T-helper 2 cell (primary cell): ENCODE measurements at places on chromosomes 16 and 17.
A peak's percentile ranks its signal among the peaks of the same experiment; 100 is the strongest.

- no peak for DNase-seq
These were observed 18.4 kb downstream of the MIEF2 start for GRCh38 chr17:18278867-18279266.

GRCh38 chr17:68246271-68247028 is 1.4 kb upstream of the AMZ2 start:
- no peak for DNase-seq

DNA sequence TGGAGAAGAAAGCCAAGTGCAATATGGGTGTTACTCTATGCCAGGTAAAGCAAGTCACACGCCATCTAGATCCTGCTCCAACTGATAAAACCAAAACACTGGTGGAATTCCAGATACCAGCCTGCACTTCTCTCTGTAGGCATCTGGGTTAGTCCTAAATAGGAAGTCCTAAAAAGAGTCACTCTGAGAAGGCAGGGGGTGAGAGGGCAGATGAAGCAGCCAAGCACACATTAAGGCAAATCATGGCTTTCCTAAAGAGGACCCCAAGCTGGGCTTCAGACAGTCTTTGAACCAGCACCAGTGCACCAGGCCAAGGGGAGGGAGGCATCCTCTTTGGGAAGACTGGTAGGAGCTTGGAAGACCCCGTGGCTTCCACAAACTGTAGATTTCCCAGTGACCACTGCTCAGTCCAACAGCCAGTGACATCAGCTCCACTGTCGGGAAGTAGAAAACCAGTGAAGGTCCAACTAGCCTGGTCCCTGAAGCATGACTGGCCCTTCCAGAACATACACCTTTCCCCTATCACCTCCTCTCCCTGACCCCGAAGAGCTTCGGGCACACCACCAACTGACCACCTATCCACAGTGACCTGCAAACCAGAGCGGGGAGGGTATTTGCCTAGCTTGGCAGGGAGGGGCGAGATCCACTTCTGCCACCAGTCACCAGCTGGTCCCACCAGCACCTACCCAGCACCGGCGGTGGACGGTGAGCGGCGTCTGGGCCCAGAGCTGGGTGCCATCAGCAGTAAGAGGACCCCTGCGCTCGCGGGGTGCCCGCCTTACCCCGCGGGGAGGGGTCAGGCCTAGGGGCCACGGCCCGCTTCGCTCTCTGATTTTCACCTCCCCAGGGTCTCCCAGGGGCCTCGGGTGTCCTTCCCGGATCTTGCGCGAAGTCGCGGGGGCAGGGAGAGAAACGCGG is 1.0 kb downstream of the LITAF start:
- DNase-seq: no peak

DNA sequence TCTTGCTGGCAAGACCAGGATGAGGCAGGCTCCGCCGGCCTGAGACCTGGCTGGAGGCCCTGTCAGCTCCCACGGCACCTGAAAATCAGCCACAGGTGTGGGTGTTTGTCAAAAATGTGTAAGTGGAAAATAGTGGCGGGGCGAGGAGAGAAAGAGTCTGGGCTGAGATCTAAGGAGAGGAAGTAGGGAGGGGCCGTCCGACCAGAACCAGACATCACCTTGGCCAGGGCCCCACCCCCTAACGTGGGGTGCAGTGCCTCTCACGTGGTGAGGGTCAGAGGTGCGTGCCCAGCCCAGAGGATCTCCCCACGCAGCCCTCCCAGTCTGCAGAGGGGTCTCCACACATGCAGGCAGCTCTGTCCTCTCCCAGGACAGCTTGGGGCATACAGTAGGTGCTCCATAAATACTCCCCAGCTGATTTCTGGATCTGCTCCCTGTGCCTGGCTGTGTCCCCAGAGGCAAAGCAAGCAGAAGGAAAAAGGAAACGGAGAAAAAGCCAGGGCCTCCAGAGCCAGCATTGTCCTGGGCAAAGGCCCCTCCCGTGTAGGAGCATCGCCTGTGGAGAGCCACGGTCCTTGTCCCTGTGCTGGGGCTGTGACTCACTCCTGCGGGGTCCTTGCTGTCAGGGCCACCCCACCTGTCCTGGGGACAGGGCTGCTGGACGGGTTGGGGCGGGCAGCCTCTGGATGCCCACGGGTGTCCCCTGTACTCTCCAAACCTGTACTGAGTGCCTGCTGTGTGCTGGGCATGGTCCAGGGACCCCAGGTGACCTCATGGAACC is 16.7 kb downstream of the ZFPM1 start:
- DNase-seq: peak; percentile 35

- DNase-seq: peak; percentile 77
These were observed at the start of gene THRA for GRCh38 chr17:40062329-40063186. Gene THRA (plus strand): TSS chr17:40062965. CDS start chr17:40074489, 11,524 bp downstream.

GRCh38 chr16:86762095-86762494 is 183.7 kb downstream of the FOXL1 start:
- no peak for DNase-seq

DNA sequence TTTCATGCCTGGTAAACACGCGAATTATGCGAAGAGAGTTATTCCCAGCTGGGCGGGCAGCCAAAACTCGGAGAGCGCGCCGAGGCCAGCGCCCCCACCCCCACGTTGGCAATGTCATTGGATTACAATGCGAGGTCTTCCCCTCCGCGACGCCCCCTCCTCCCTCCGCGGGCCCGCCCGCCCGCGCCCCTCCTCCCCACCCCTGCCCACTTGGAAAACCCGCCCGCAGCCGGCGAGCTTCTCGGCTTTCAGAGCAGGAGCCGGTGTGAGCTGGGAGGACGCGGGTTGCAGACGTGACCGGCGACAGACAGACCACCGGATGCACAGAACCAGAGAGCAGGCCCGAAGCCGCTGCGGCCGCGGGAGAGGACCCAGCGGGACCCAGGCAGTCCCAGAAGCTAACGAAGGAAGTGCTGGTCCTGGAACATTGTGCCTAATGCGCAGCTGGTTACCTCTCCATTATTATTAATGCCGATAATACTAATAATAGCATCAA is 4.0 kb downstream of the NOG start:
- no peak for DNase-seq

- DNase-seq: peak; percentile 14
These were observed 9.7 kb upstream of the SLC35B1 start for GRCh38 chr17:49717371-49717861.

- DNase-seq: no peak
These were observed 1951.0 kb downstream of the TP53TG3F start for GRCh38 chr16:35410438-35410837.

- no peak for DNase-seq
These were observed 11.5 kb downstream of the GPT2 start for GRCh38 chr16:46895399-46896313.

DNA sequence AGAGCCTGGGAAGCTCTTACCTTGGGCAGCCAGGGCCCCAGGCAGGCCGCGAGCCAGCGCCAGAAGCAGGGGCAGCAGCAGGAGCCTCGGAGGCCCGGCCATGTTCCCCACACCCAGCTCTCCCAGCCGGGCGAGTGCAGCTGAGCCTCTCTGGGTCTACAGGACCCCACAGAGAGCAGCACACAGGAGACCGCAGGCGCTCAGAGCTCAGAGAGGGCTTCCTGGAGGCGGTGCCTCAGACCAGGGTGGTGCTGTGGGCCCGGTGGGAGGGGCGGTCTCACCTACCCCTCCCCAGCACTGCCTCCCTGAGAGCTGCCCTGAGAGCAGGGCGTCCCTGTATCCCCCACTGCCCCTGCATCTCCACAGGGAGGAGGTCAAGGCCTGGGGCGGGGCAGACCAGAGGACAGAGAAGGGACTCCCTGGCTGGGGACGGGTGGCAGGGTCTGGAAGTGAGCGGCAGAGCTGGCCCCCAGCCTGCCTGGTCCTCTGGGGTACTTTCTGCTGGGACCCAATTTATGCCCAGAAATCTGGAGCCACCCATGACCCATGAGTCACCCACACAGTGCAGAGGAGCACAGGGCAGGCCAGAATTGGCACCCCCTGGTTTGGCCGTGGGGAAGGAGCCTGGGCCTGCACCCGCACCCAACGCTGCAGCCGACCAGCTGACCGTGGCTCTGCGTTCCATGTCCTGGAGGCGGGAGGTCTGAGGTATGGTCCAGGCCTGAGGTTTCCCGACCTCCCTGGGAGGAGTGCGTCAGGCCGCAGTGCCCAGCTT is at the start of gene CD7:
TSS of gene CD7 (minus strand) at position 215 of the 775 bp plus-strand sequence. CDS start at position 102, 113 bp downstream.
- peak; percentile 85 for DNase-seq

GRCh38 chr17:32794533-32795246 is 82.2 kb downstream of the MYO1D start:
- DNase-seq: no peak

DNA sequence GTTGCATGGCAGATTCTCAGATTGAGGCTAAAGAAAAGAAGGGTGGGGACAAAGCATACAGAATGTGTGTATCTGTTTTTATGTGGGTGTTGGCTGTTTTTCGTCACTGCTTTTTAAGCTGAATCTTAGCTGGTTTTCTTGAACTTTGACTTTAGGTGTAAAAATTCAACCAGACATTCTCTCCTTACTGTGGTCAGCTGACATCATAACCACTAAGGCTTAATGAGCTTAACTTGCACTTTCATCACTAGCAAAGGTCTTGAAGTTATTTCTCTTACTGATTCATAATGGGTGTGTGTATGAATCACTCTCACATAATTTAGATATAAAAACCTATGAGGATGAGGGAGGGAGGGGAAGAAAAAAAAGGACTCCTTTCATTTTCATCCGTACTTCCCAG is 4.0 kb upstream of the CDC6 start:
- no peak for DNase-seq
